ENCODE measurements at places on chromosomes 12 and 14. TPM values are rescaled to one million over a fixed set of nuclear protein-coding genes. Genes with fewer than 3 reads are reported as not detected.

- no peak for DNase-seq
- H3K27me3 ChIP-seq: no peaks in the 10 kb centered on the region
- H3K4me1 ChIP-seq: peaks cover 9% of the 10 kb centered on the region
- peaks cover 4% of the 10 kb centered on the region for H3K36me3 ChIP-seq
Observed at GRCh38 chr14:94124582-94125377, 4.6 kb downstream of the IFI27L2 start.

- H3K4me3 ChIP-seq: no peak overlapping the region
- peaks cover 5% of the 10 kb centered on the region for H3K4me1 ChIP-seq
Observed at GRCh38 chr12:132517740-132518100, 27.8 kb downstream of the FBRSL1 start.

GRCh38 chr12:13027032-13027431 lies 17.1 kb upstream of the FAM234B start:
- DNase-seq: no peak
- peaks cover 11% of the 10 kb centered on the region for H3K27me3 ChIP-seq
- H3K4me3 ChIP-seq: no peak overlapping the region
- no peak overlapping the region for H3K27ac ChIP-seq
- H3K4me1 ChIP-seq: no peaks in the 10 kb centered on the region
- no peaks in the 10 kb centered on the region for H3K36me3 ChIP-seq

- H3K4me1 ChIP-seq: peaks cover 25% of the 10 kb centered on the region
- no peaks in the 10 kb centered on the region for H3K36me3 ChIP-seq
- DNase-seq: peak; percentile 50
- H3K4me3 ChIP-seq: peak overlapping the region; percentile 78
Observed at GRCh38 chr12:26122681-26123481, 2.0 kb downstream of the BHLHE41 start.

- no peak overlapping the region for H3K4me3 ChIP-seq
- peaks cover 4% of the 10 kb centered on the region for H3K4me1 ChIP-seq
- H3K27me3 ChIP-seq: no peaks in the 10 kb centered on the region
- H3K36me3 ChIP-seq: peaks cover 27% of the 10 kb centered on the region
- no peak for DNase-seq
Observed at GRCh38 chr14:30681752-30682355, 59.7 kb downstream of the SCFD1 start.

DNA sequence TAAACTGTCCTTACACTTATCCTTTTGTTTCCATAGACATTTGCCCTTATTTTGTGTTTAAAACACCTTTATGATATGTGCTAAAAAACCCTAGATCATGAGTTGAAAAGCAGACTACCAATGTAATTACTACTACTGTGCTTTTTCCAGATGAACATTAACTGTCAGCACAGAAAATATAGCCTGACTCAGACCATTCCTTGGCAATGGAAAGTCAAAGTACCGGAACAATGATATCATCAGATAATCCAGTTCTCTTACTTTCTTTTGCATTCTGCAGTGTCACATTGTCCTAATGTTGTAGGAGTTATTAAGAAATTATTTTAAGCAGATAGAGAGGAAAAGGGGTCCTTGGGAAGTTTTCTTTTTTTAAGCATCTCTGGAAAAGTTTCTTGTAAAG lies 1189.0 kb upstream of the FLRT2 start:
- no peaks in the 10 kb centered on the region for H3K27me3 ChIP-seq
- no peaks in the 10 kb centered on the region for H3K4me1 ChIP-seq
- no peak for DNase-seq
- no peak overlapping the region for H3K27ac ChIP-seq
- H3K36me3 ChIP-seq: no peaks in the 10 kb centered on the region

DNA sequence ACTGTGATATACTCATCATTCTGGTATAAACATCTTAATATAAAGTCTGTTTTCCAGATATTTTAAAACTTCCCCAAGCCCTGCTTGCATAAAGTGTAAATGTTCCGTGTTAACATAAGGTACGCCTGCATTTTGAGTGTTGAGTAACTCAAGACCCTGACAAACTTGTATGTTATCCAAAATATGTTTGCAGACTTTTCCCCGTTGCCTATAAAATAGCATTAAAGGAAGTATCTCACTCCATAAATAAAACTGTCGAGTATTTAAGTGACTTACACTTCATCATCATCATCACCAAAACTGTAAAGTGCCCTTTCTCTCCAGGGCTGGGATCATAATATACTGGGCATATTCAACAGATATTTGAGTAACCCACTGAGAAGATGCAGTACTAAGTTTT lies 64.6 kb upstream of the TSPAN8 start:
- no peaks in the 10 kb centered on the region for H3K36me3 ChIP-seq
- no peaks in the 10 kb centered on the region for H3K4me1 ChIP-seq
- peaks cover 3% of the 10 kb centered on the region for H3K27me3 ChIP-seq

GRCh38 chr14:79960288-79960687 lies 251.0 kb downstream of the DIO2 start:
- H3K4me1 ChIP-seq: no peaks in the 10 kb centered on the region
- H3K27ac ChIP-seq: no peak overlapping the region
- H3K36me3 ChIP-seq: peaks cover 4% of the 10 kb centered on the region
- no peak overlapping the region for H3K4me3 ChIP-seq
- no peak for DNase-seq
- no peaks in the 10 kb centered on the region for H3K27me3 ChIP-seq

DNA sequence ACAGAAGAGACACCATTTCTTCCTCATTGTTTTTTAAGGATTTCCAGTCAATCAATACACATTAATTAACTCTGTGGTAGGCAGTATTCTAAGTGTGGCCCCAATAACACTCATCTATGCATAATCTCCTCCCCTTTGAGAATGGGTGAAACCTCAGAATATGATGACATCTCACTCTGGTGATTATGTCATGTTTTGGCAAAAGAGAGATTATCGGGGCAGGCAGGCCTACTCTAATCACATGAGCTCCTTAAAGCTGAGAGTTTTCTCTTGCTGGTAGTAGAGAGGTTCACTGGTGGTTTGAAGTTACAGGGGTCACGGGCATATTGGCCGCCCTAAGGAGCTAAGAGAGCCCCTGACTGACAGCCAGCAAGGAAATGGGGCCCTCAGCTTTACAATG lies 7.1 kb upstream of the LGMN start:
- H3K27ac ChIP-seq: no peak overlapping the region
- H3K4me1 ChIP-seq: peaks cover 31% of the 10 kb centered on the region
- no peaks in the 10 kb centered on the region for H3K27me3 ChIP-seq

DNA sequence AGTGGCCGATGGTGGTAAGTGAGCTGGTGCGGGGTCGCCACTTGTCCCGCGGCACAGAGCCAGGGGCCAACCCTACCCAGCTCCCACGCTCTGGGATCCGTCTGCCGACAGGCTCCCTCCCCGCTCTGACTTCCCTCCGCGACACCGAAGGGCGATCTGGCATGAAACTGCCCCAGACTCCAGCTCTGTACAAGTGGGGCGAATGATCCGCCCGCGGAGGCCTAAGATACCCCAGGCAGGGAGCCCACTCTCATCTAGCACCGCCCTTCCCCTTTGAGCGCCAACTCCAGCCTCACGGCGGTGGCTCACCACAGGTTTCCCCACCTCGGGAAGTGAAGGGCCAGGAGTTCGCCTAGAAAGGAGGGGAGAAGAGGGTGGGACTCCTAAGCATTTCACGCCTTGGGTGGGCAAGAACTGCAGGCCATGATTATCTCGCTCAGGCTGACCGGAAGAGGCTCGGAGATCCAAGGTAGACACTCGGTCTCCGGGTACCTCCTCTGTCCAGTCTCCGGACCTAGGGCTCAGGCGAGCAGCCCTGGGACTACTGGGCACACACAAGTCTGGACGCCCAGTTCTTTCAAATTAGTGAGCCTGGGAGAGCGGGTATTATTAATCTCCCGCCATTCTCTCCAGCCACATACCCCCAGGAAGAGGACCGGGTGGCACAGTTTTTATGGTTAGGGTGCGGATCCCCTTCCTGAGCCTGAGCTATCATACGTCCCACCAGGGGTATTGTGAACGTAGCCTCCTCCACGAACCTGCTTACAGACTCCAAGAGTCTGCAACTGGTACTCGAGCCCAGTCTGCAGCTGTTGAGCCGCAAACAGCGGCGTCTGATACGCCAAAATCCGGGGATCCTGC lies 849 bp downstream of the WNT1 start:
- peaks cover 42% of the 10 kb centered on the region for H3K4me1 ChIP-seq
- H3K27me3 ChIP-seq: peaks cover 90% of the 10 kb centered on the region
- peak overlapping the region; percentile 30 for H3K27ac ChIP-seq
- no peaks in the 10 kb centered on the region for H3K36me3 ChIP-seq

GRCh38 chr12:50901685-50902113 lies 50.6 kb upstream of the HIGD1C start:
- no peak overlapping the region for H3K4me3 ChIP-seq
- H3K4me1 ChIP-seq: no peaks in the 10 kb centered on the region

GRCh38 chr14:100429537-100429936 lies 106.4 kb downstream of the SLC25A47 start:
- no peaks in the 10 kb centered on the region for H3K36me3 ChIP-seq
- H3K27me3 ChIP-seq: no peaks in the 10 kb centered on the region
- no peak overlapping the region for H3K27ac ChIP-seq
- no peak for DNase-seq
- peaks cover 8% of the 10 kb centered on the region for H3K4me1 ChIP-seq

DNA sequence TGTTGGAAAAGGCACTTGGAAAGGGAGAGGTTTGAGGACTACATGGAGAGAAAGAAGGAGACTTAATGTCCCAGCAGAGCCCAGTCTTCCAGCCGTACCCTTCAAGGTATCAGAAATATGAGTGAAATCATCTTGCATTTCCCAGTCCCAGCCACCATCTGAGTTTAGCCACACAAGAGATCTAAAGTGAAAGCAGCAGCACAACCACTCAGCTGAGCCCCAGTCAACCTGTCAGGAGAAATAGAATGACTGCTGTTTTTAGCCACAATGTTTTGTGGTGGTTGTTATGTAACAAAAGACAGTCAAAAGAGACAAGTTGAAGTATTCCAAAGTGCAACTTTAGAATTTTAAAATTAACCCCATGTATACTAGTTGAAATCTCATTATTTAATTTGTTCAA lies 28.0 kb downstream of the DERA start:
- H3K36me3 ChIP-seq: peaks cover 44% of the 10 kb centered on the region
- no peak for DNase-seq
- no peak overlapping the region for H3K4me3 ChIP-seq

- H3K4me3 ChIP-seq: peak overlapping the region; percentile 91
- peak overlapping the region; percentile 10 for H3K27ac ChIP-seq
- H3K27me3 ChIP-seq: no peaks in the 10 kb centered on the region
- peak; percentile 38 for DNase-seq
Observed at GRCh38 chr12:53325511-53326061, 4.2 kb upstream of the AAAS start.

- H3K27me3 ChIP-seq: no peaks in the 10 kb centered on the region
- DNase-seq: no peak
- H3K27ac ChIP-seq: peak overlapping the region; percentile 92
- peaks cover 55% of the 10 kb centered on the region for H3K4me1 ChIP-seq
Observed at GRCh38 chr14:61326146-61326545, 4.8 kb downstream of the PRKCH start.

DNA sequence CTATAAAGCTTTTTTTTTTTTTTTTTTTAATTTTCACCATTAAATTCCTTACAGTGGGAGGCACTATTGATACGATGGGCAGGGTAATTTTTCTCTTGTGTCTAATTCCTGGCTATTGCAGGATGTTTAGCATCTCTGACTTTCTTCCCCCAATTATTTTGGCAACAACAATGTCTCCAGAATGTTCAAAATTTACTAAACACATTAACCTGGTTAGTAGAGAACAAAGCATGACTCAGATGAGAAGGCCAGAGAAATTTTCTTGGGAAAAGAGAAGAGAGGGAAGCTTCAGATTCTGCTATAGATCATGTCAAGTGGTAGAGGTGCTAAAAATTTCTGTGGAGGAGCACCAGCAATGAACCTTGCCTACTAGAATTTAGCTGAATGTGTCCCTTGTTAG lies 171.5 kb upstream of the PRICKLE1 start:
- DNase-seq: no peak
- no peak overlapping the region for H3K27ac ChIP-seq
- no peak overlapping the region for H3K4me3 ChIP-seq
- no peaks in the 10 kb centered on the region for H3K27me3 ChIP-seq
- no peaks in the 10 kb centered on the region for H3K4me1 ChIP-seq
- H3K36me3 ChIP-seq: no peaks in the 10 kb centered on the region

DNA sequence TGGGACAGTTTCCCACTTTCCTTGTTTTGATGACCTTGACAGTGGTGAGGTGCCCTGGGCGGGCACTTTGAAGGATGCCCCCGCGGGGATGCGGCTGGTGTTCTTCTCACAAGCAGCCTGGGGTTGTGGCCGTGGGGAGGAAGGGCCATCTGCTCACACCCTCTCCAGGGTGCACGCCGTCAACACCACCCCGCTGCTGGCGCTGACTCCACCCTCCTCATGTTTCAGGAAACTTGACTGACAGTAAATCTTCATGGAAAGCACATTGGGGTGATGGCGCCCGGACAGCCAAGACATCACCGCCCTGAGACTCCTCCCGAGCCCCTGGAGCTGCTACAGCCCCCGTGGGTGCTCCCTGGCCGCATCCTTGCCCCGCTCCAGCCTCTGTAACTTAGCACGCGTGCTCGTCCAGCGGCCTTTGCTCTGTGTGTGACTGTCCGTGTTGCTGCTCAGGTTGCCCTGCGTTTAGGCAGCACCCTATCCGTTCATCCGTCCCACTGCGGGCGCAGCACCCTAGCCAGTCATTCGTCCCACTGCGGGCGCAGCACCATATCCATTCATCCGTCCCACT lies 150.2 kb upstream of the C14orf180 start:
- H3K4me1 ChIP-seq: peaks cover 4% of the 10 kb centered on the region
- no peaks in the 10 kb centered on the region for H3K27me3 ChIP-seq
- no peak for DNase-seq
- no peaks in the 10 kb centered on the region for H3K36me3 ChIP-seq

DNA sequence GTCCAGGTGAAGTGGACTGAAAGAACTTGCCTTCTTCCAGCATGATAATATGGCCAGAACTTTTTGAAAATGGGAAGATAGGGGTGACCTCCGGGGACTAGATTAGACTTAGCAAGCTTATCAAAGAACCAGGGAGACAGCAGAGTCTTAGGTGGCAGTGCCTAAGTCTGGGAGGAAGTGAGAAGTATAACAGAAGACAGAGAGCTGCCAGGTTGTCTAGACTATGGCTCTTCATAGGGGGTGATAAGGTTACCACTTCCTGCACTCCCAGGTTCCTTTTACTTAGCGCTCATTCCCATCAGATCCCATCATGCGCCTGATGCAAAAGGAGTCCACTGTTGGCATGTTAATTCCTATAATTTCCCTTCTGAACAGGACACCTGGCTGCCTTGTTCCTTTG lies 69.9 kb downstream of the PLXNC1 start:
- H3K27me3 ChIP-seq: no peaks in the 10 kb centered on the region
- no peak overlapping the region for H3K4me3 ChIP-seq
- no peak for DNase-seq

GRCh38 chr14:55317542-55318306 lies 46.5 kb downstream of the FBXO34 start:
- no peak overlapping the region for H3K27ac ChIP-seq
- H3K4me1 ChIP-seq: peaks cover 11% of the 10 kb centered on the region
- H3K4me3 ChIP-seq: no peak overlapping the region
- DNase-seq: no peak

The KRT74 gene
- not detected for total RNA-seq

The ADSS1 gene
- 1.7 TPM for total RNA-seq

The KRT71 gene
- total RNA-seq: not detected

The NPFF gene
- total RNA-seq: not detected

The TCL1B gene
- not detected for total RNA-seq

The CLEC4D gene
- not detected for total RNA-seq

The CRIP1 gene
- 87.3 TPM for total RNA-seq

The PAH gene
- not detected for total RNA-seq

The PRR4 gene
- 1.4 TPM for total RNA-seq

The KLRK1 gene
- total RNA-seq: 114 TPM

The GPR84 gene
- 1.2 TPM for total RNA-seq

The KRT72 gene
- 0.12 TPM for total RNA-seq

The WSCD2 gene
- not detected for total RNA-seq

Data from activated naive CD8-positive, alpha-beta T cell treated with anti-CD3 and anti-CD28 coated beads for 36 hours (primary cell).